DMS153 (cell line): ENCODE measurements at places on chromosomes 4 and X.

- DNase-seq = no peak
Measured at GRCh38 chrX:19673375-19674040, 158.2 kb upstream of the MAP3K15 start.

- DNase-seq = no peak
Measured at GRCh38 chr4:156956826-156957368, 14.7 kb downstream of the PDGFC start.

- DNase-seq = no peak
Measured at GRCh38 chr4:151670843-151671242, 90.0 kb downstream of the GATB start.

- DNase-seq = no peak
Measured at GRCh38 chr4:78517050-78517652, 34.4 kb upstream of the ANXA3 start.

- DNase-seq = no peak
Measured at GRCh38 chr4:112560084-112560483, 44.1 kb upstream of the NEUROG2 start.

GRCh38 chr4:140233791-140234696, 80.1 kb upstream of the MAML3 start:
- DNase-seq = no peak
